Esophagus squamous epithelium (tissue), 5 donors: ENCODE measurements at places on chromosomes 5 and 9.

DNA sequence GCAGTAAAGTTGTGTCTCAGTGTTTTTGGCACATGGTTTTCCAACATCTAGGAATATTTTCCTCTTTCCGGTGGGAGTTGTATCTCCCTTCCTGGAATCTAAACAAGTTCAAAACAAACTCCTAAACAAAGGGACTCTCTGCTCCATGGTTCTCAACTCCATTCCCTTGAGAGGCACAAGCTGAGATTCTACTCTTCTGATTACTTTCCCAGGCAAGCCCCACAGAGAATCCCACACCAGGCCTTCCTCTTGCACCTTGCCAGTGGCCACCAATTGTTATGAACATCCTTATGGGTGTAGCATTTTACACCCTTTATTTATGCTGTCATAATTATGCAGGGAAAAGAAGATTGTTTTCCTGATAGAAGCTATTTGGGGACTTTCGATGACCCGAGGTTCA, 25.8 kb upstream of the SH3TC2 start:
- DNase-seq = no peak

DNA sequence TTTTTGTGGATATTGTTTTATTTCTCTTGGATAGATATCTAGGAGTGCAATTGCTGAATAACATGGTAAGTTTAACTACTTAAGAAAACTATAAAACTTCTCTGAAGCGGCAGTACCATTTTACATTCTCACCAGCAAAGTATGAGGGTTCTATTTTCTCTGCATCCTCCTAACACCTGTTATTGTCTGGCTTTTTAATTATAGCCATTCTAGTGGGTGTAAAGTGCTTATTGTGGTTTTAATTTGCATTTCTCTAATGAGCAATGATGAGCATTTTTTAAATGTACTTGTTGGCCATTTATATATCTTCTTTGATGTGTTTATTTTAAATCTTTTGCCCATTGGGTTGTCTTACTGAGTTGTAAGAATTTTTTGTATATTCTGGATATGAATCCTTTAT, 28.7 kb downstream of the SMIM32 start:
- DNase-seq = no peak

- no peak for DNase-seq
Measured at GRCh38 chr5:132295505-132296411, 1.6 kb downstream of the SLC22A4 start.

DNA sequence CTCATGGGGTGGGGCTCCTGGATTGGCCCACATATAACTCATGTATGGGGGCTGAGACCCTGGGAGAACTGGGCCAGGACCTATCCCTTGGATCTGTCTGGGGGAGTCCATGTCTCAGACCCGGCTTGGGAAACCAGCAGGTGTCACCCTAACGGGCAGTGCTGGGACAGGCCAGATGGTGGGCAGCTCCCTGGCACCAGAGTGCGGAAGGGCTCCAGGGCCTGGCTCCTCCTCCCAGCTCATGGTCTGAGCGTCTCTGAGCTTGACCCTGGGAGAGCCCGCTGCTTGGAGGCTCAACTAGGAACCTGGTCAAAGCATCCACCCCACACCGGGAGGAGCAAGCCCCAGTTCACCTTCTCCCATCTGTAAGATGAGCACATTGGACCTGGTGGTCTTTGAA, 15.5 kb upstream of the NCS1 start:
- DNase-seq = no peak

GRCh38 chr9:135090547-135090946, 3.1 kb downstream of the OLFM1 start:
- no peak for DNase-seq

GRCh38 chr9:126386088-126386487, 59.5 kb downstream of the MVB12B start:
- no peak for DNase-seq

DNA sequence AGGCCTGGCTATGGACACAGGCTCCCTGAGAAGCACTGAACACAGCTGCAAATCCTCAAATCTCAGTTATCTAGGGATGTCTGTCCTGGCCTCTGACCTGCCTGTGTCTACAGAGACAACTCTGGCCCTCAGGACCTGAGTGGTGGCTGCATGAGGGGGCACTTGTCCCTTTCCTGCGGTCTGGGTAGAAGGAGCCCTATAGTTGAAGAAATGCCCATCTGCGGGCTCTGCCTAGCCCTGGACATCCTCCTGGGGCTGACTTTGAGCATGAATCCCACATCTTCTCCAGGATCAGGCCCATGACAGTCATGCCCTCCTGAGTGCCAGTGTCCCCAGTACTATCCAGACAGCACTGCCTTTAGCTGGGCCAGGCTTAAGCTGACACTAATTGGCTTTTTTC, 10.0 kb downstream of the DNAJB5 start:
- DNase-seq = no peak

DNA sequence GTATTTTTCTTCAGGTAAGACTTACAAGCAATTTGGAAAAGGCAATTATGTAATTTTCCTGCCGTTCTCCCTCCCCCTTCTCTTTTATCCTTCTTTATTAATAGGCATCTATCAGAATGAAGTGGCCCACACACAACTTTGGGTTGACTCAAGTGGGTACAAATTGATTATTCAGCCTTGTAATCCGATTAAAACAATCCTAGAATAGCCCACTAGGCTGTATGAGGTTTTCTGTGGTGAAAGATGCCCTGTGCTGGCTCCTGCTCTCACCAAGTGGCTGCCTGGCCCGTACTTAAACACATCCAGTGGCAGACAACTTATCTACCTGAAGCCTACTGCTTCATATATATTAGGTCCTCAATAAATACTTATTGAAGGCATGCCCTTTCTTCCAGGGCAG, 177.3 kb upstream of the C9orf72 start:
- DNase-seq = no peak

GRCh38 chr9:78676623-78677022, 379.7 kb downstream of the PSAT1 start:
- DNase-seq = no peak

- DNase-seq = no peak
Measured at GRCh38 chr5:123885081-123885480, 373.1 kb downstream of the CSNK1G3 start.

DNA sequence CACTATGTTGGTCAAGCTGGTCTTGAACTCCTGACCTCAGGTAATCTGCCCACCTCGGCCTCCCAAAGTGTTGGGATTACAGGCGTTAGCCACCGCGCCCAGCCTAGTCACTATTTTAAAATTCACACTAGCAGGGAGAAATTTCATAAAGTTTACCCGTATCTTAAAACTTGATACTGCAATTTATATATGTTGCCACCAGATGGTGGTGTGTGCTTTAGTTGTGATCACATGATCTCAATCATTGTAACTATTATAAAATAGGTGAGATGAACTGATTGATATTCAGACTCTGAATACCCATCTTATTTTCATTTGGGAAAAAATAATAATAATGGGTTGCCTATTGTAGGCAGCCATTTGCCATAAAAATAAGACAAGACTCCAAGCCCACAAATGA, 1330.4 kb upstream of the WWC1 start:
- no peak for DNase-seq

- DNase-seq = no peak
Measured at GRCh38 chr9:134063088-134063570, 4.7 kb downstream of the BRD3 start.

- no peak for DNase-seq
Measured at GRCh38 chr5:161034451-161034850, 182.4 kb upstream of the ATP10B start.

DNA sequence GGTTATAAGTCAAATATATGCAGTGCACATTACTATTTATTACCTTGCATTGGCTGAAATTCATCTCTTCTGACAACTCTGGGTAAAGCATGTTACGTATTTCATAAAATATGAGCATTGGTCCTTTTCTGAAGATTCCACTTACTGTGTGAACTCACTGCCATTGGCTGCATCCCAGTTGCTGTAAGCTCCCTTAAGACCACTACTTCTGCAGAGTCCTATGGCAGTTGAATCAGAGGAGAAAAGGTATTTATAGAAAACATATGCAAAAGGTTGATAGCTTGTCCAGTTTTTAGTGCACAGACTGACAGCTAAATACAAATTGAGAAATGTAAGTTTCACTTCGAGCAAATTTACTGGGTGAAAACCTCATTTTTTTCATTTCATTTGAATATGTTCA, 394.6 kb upstream of the ARRDC3 start:
- DNase-seq = no peak

- DNase-seq = no peak
Measured at GRCh38 chr5:135568923-135569360, 9.8 kb downstream of the CXCL14 start.

DNA sequence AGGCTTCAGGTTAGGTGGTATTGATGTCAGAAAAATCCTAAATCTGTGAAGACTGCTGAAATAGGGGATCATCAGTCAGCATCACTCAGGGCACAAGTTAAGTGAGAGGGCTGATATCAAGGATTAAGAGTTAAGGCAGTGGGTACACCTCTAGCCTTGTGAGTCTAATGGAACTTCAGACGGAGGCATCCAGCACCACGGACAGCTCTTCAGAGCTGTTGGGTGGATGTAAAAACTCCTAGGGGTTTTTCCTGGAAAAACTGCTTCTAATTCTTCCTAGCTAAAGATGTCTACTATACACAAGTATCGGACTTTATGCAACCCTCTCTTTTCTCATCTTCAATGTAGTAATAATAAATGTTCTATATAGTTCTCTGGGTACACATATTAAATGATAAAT, 165.9 kb downstream of the SH3GL2 start:
- DNase-seq = no peak

DNA sequence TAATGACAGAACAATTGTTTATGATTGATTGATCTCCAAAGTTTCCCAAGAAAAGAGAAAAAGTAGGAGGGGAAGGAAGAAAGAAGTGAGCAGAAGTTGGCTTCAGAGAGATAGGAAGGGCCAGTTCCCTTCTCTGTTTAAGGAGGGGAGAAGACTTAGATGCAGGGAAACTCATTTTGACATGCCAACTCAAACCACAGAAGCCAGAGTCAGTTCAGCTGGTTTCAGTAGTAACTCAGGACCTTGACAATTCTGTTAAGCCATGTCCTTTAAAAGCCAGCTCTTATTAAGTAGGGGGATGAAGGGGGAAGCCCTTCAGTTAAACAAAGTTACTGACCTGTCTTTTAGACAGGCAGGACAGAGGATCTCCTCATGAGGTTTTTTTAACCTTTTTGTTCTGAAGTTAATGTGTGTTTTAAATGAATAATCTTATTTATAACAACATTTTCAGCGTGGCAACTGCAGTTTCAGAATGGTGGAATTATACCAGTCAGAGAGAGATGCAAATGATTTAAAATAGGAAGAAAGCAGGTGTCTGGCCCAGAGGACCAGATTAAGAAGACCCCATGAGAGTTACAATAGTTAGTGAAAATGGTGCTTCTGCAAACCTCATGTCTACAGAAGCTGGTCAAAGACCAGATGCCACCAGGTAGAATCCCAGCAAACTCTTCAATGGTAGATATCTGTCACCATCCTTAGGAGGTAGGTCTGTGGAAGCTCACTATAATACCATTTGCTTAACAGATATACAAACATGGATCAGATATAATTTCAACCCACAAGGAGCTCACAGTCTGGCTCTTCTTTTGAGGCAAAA, 29.3 kb upstream of the ABL1 start:
- no peak for DNase-seq

- DNase-seq = no peak
Measured at GRCh38 chr5:6543346-6543730, 89.5 kb downstream of the NSUN2 start.

- DNase-seq = no peak
Measured at GRCh38 chr9:131676431-131676972, 63.4 kb downstream of the RAPGEF1 start.

DNA sequence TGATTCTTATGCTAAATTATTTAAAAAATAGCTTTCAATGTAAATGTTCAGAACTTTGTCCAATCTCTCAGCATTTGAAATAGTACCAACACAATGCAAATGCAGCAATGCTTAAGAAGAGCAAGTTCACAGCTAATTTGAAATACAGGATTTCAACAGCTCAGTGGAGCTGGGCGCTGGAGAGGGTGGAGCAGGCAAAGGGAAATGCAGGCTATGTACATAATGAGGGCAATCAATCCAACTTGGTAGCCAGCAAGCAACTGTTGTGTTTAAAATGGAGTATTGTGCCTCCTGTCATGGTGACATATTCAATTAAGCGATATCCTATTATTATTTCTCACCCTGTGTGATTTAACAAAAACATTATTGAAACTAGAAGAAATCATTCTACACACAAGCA, 568.8 kb downstream of the PSAT1 start:
- no peak for DNase-seq

- DNase-seq = no peak
Measured at GRCh38 chr9:108579757-108580439, 275.9 kb downstream of the ACTL7B start.

DNA sequence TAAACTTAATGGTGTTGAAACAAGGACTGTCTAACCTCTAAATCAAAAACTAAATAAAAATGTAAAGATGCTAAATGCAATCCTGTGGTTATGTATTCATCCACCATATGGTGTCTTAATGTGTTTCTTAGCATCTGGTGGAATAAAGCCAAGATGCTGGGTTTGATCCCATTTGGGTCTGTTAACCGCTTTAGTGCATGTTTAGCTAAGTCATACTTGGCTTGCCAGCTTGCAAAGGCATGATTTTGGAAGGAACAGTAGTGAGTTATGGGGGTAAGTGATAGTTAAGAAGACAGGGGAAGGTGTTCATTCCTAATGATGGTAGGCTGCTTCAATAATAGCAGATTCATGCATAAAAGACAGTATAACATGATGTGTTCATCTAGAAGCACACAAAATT, 139.0 kb upstream of the SLC27A6 start:
- DNase-seq = no peak

DNA sequence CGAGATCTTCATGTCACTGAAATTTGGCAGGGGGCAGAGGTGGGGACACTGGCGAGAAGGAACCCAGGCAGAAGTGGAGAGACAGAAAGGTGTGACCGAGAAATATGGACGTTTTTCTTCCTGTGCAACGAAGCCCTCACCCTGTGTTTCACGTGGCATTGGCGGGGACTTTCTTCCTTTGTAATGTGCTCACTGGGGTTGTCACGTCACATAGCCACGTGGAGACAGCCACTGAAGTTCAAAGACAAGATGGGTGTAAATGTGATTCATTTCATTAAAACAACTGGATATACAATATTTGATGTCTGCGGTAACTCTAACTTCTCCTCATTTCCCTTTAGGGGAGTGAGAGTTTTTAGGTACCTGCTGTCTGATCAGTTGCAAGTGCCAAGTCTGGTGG, 225.7 kb downstream of the FSTL4 start:
- no peak for DNase-seq

- DNase-seq = no peak
Measured at GRCh38 chr5:151890299-151890698, 34.4 kb downstream of the GLRA1 start.

GRCh38 chr5:101045689-101046088, 142.6 kb upstream of the ST8SIA4 start:
- no peak for DNase-seq

GRCh38 chr5:138391859-138392386, 39.4 kb downstream of the KDM3B start:
- no peak for DNase-seq

GRCh38 chr5:145908206-145908960, 28.0 kb upstream of the SH3RF2 start:
- no peak for DNase-seq
